SJSA1 (cell line): ENCODE measurements at places on chromosomes 4 and X.

GRCh38 chr4:182093431-182093831 lies 149.8 kb upstream of the TENM3 start:
- DNase-seq, result peak; percentile 46

DNA sequence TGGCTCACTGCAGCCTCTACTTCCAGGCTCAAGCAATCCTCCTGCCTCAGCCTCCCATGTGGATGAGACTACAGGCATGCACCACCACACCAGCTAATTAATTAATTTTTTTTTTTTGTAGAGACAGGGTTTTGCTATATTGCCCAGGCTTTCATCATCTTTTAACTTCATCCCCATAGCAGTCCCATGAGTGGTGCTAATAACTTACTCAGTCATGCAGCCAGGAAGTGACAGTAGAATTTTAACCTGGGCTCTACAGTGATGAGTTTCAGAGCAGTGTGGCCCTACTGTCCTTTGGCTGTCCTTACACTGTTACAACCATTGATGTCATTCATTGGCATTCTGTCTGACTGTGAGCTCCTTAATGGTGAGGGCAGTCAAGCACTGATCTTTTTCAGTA lies 3.9 kb upstream of the OCIAD2 start:
- DNase-seq, result no peak

- no peak for DNase-seq
Observed at GRCh38 chrX:31124536-31124935, 52.7 kb upstream of the FTHL17 start.

DNA sequence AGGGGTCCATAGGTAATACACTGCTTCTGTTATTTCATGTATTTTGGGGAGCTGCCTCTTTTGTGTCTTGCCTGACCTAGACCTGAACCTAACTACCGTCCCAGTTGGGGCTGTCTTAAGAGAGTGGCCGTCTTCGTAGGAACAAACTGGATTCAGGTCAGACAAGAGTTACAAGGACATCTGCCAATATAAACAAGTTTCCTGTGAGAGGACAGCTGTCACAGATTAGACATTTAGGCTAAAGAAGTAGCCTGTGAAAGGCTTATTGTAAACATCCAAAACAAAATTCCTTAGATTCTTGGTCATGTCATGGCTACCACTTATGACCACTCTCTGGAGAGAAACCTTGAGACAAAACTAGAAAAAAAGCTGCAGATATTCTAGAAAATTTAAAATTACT lies 797.6 kb upstream of the AADAT start:
- no peak for DNase-seq

DNA sequence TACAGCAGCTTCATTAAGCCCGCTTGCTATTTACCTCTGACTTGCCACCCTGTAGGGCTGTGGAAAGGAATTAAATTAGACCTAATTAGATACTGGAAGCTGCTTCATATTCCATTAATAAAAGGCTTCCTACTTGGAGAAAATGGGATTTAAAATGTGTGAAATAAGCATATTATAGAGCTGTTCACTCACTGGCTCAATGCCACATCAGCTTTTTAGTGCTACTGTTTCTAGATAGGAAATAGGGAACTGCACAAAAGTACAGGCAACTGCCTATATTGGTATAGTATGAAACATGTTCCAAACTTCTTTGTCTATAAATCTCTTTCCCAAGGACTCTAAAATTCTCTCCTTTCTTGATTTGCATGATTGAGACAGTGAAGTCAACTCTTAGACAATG lies 407.9 kb upstream of the AADAT start:
- DNase-seq, result no peak

DNA sequence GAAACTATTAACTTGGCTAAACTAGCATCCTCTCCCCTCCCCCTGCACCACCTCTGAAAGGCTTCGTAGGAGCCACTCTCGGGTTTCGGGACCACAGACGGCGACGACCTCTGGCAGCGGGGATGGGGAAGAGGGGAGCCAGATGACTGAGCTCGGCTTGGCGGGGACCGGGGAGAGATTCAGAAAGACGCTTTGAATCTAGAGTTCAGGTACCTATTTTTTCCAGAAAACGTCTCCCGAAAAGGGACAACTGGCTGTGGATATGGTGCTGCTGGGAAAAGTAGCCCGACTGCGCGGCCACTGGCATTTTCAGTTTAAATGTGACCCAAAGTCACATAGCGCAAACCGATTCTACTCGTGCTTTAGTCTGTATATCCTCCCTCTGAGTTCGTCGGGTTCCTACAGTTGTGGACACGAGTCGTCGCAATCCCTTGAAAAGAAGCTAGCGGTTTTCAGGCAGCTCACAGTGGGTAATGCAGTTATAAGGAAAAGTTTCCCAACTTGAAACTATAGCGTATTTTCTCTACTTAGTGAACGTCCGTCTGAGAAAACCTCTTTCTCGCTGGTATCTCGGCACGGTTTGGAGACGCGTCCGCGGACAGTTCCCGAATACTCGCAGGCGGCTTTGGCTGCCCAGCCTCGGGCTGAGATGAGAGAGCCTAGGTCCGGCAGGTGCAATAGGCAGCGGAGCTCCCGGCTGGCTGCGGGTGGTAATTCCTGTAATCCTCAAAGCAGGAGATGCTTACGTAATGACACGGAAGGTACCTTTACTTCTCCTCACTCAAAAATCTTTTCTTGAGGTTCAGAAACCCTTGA lies 1.3 kb downstream of the PARM1 start:
- DNase-seq, result peak; percentile 4

- DNase-seq, result no peak
Observed at GRCh38 chr4:54683616-54684346, 26.0 kb downstream of the KIT start.

DNA sequence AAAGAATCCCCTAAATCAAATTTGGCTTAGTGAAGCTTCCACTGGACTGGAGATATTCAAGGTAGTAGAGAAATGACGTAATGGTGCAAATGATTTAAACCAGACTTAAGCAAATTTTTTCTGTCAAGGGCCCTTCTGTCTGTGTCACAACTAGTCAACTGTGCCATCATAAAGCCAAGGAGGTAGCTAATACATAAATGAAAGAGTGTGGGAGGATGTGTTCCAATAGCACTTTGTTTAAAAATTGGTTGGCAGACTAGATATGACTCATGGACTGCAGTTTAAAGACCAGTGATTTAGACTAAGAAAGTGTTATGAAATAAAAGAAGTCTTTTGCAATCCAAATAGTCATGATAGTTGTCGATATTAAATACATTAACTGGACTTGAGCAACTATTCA lies 24.3 kb upstream of the TEX13C start:
- no peak for DNase-seq

DNA sequence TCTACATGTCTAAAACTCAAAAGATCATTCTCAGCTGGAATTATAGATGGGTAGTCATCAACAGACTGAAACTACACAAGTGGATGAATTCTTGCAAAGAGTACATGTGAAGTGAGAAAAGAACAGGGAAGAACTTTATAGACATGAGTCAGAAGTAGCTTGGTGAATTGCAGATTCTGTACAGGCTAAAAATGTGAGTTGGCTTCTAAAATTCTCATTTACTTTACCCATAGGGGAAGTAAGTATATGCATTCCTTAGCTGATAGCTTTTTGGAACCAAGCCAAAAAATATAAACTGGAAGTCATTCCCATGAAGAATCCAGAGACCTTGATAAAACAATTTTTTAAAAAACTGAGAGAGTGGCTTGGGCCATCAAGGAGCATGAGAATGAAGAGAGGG lies 584.2 kb upstream of the FTHL17 start:
- no peak for DNase-seq

- no peak for DNase-seq
Observed at GRCh38 chrX:133190877-133191738, 27.0 kb downstream of the TFDP3 start.

- peak; percentile 80 for DNase-seq
Observed at GRCh38 chrX:113400193-113400704, 559.6 kb upstream of the AMOT start.

DNA sequence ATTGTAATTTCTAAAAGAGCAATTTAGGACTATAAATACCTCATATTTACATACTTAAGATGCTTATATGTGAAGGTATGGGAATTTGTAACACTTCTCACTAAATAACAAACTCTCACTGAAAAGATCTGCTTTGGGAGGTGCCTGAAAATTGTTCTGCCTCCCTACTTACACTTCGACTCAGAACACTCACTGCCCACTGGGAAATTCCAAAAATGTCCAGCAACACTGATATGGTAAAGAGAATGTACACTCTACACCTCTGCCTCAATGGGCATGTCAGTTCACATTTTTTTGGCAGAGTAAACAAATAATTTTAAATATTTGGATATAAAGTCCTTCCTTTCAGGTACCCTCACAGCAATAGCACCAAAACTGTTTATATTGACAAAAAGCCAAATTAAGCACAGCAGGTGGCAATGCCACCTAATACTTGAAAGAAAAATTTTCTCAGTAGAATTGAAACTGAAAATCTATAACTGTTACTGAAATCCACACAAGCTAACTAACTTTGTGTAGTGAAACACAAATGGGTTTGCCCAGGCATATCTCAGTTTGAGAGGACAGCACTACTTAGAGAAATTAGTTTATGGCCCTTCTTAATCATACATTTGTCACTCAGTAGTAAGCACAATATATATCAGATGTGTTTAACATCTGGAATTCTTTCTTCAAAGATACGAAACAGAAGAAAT lies 67.1 kb downstream of the PRDM5 start:
- DNase-seq, result no peak

- DNase-seq, result no peak
Observed at GRCh38 chr4:139919004-139919403, 235.0 kb downstream of the MAML3 start.

- no peak for DNase-seq
Observed at GRCh38 chrX:15033917-15034316, 160.7 kb downstream of the MOSPD2 start.

DNA sequence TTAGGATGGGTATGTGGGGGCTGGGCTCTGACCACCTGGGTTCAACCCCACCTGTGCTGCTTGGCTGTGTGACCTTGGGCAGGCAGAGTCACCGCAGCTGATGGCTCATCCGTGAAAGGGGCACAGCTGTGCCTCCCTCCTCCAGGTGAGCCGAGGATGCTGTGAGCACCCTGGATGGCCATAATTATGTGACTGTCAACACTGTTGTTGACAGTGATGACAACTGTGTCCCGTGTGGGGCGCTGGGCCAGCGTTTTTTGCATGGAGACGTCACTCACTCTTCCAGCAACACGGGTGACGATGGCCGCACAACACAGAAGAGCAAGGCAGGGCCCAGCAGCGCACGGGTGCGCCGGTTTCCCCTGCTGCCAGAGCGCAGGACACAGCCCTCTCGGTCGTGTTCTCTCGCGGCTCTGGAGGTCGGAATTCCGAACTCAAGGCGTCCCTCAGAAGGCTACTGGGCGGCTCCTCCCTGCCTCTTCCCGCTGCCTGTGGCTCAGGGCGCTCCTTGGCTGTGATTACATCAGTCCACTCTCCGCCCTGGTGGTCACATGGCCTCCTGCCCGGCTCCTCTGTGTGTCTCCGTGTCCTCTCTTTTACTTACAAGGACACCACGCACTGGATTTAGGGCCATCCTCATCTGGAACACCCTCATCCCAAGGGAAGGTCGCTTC lies 1.3 kb downstream of the SH3TC1 start:
- DNase-seq, result no peak

GRCh38 chrX:119604766-119605463 lies 1.3 kb downstream of the NKRF start:
- DNase-seq, result no peak

GRCh38 chr4:41423117-41423516 lies 114.8 kb upstream of the LIMCH1 start:
- DNase-seq, result no peak

GRCh38 chr4:26204911-26205370 lies 115.9 kb upstream of the RBPJ start:
- DNase-seq, result no peak

- DNase-seq, result no peak
Observed at GRCh38 chr4:3248811-3249661, at the start of gene MSANTD1. Gene MSANTD1 (plus strand): TSS chr4:3249159. CDS start chr4:3249223, 64 bp downstream.

DNA sequence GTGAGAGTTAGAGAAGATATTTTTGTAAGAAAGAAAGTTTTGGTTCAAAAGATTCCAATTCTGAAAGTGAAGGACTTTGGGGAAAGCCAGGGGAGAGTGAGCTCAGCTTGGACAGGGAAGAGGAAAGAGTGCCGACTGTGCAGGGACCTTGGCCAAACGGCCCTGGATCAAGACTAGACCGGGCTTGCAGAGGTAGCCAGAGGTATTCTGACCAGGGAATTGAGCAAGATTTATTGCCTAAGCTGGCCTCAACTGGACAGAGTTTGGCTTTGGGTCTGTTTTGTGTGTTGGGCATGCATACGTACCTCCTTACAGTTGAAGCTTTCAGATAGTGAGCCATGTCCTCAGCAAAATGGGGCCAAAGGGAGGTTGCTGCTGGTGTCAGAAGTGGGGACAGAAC lies 11.6 kb downstream of the PLAC1 start:
- no peak for DNase-seq

DNA sequence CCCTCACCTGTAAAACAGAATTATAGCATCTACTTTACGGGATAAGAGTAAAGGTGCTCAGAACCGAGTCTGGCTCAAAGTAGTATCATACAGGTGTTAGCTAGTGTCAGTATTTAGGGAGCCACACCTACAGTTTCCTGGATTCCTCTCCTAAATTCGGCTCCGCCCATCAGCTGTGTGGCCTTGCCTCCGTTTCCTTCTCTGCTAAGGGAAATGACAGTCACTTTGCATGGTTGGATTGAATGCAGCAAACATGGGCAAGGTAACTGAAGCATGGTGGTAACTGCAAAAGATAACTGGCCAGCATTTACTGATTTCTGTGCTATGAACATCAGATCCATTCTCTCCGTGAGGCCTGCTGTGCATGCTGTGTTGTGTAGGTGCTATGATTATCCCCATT lies 2.8 kb downstream of the PPP1R3F start:
- DNase-seq, result no peak

- no peak for DNase-seq
Observed at GRCh38 chr4:91113130-91113706, 986.0 kb downstream of the CCSER1 start.

DNA sequence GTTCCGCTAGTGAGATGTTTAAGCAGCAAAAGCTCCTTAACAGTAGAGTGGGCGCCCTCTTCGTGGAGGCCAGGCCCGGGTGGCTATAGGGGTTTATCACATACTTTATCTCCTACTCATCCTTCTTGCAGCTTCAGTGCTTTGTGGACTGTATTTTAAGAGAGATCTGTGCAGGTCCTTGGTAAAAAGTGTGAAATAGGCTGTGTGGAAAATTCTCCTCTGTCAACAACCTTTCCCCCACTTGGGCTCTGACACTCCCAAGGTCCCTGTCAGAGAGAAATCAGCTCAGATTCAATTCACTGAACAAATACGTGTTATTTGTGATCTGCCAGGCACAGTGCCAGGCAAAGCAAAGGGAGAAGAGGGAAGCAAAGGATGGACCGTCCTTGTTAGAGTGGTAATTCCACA lies 214.3 kb upstream of the PPARGC1A start:
- no peak for DNase-seq

DNA sequence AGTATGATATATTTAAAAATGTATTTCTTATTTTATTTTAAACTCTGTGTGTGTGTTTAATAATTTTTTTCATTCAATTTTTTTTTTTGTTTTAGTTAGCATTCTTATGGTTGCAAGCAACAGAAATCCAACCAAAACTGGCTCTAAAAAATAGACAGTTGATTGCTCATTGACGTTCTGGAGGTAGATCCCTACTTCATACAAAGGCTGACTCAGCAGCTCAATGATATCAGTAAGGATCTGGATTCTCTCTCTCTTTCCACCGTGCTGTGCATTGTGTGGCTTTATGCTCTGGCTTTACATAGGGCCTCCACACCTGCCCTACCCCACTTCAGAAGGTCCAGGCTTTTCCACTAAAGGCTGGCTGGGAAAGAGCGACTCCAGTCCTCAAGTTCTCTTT lies 117.8 kb downstream of the UCHL1 start:
- no peak for DNase-seq
